ENCODE measurements at places on chromosomes 5 and 9.

DNA sequence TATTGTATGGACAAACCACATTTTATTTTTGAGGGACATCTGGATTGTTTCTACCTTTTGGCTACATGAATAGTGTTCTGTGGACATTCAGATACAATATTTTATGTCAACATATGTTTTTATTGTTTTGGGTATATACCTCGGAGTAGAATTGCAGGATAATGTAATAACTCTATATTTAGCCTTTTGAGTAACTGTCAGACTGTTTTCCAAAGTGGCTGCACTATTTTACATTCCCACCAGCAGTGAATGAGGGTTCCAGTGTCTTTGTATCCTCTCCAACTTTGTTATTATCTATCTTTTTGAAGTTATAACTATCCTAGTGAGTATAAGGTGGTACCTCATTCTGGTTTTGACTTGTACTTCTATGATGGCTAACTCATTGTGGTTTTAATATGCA, 11.0 kb downstream of the NDUFS4 start:
- no peaks in the 10 kb centered on the region for H3K36me3 ChIP-seq
- no peaks in the 10 kb centered on the region for H3K27me3 ChIP-seq
- H3K4me3 ChIP-seq = no peak overlapping the region
- H3K27ac ChIP-seq = no peak overlapping the region
- peaks cover 2% of the 10 kb centered on the region for H3K4me1 ChIP-seq

DNA sequence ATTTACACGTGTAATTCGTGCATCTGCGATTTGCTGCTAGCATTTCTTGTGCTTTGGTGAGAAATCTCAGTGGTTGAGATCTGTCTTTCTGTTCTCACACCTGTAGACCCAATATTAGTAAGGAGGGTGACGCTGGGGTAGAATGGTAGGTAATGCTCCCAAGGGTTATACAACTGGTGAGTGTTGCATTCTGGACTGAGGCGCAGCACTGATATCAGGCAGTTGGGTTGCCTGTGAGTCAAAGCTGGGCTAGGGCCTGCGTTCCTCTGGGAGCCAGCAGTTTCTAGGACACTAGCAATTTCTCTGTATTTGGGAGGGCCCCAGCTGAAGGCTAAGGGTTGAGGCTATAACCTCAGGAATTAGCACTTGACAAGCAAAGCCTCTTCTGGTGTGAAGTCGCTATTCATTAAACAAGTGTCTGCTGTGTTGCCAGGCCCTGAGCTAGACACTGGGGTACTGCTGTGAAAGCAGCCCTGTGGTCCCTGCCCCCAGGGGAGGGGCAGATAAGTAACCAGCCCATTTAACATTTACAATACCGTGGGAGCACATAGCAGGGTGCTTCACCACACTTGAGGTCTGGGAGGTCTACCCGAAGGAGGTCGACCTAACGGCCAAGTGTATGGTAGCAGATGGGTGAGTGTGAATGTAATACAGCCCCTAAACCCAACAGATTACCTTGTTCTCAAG, 28.7 kb downstream of the LARP1 start:
- no peak overlapping the region for H3K4me3 ChIP-seq
- H3K27me3 ChIP-seq = no peaks in the 10 kb centered on the region
- peaks cover 21% of the 10 kb centered on the region for H3K4me1 ChIP-seq
- no peaks in the 10 kb centered on the region for H3K36me3 ChIP-seq

DNA sequence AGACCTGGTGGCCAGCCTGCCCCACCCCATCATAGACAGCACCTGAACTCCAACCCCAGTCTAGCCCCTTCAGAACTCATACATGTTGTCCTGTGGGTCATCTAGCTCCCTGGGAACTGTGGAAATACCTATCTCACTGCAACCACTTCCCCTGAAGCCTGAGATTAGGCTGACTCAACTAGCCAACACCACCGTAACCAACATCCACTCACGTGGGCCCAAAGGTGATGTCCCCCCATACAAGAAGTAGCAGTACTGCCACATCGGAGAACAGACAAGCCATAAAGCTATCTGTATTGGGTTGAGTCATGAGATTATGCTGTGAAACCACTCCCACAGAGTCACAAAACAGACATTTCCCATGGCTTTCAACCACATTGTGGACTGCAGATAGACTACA, 46.6 kb downstream of the OSMR start:
- H3K27me3 ChIP-seq = no peaks in the 10 kb centered on the region
- DNase-seq = no peak
- H3K27ac ChIP-seq = no peak overlapping the region
- H3K36me3 ChIP-seq = no peaks in the 10 kb centered on the region
- no peak overlapping the region for H3K4me3 ChIP-seq
- no peaks in the 10 kb centered on the region for H3K4me1 ChIP-seq

DNA sequence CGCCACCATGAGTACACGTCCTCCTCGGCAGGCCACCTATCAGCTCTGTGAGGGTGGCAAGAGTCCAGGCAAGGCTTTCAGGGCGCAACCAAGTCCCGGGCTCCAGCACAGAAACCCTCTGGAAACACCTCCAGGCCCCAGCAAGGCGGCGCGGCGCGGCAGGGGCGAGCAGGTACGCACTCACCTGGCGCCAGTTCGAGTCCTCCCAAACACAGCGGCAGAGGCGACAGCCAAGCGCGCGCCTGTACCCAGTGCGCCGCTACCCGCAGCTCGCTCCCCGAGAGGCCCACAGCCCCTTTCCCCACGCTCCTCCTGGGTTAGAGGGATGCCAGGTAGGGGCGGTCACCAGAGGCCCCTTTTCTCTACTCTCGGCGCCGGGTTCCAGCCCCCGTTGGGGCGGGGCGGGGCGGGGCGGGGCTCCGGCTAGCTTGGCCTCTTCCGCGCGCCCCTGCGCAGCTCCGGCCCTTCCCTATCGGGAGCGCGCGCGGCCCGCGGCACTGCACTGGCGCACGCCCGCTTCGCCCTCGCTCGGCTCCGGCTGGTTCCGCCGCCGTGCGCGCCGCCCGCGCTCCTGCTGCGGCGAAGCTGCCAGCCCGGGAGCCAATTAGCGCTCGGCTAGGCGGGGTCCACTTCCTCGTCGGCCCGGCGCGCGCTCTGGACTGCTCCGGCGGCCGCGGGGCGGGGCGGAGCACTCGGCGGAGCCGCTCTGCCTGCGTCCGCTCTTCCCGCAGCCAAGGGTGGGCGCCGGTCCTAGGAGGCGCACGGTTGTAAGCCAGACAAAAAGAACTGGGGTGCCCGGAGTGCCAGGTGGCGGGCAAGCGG, at the start of the genes NMRK1 and OSTF1:
TSS of gene NMRK1 (minus strand) at position 332 of the 822 bp plus-strand sequence. CDS start 5,040 bp downstream, outside the sequence.
TSS of gene OSTF1 (plus strand) at position 691 of the 822 bp plus-strand sequence. CDS start 179 bp downstream, outside the sequence.
- H3K27ac ChIP-seq = peak within 1 kb of the TSS; percentile 94
- peak within 1 kb of the TSS; percentile 90 for H3K4me3 ChIP-seq
- H3K4me1 ChIP-seq = peaks cover 40% of the 10 kb centered on the region
- DNase-seq = peak; percentile 91

GRCh38 chr5:17810734-17811133, 176.5 kb downstream of the TAF11L14 start:
- H3K4me3 ChIP-seq = no peak overlapping the region
- DNase-seq = no peak
- no peaks in the 10 kb centered on the region for H3K36me3 ChIP-seq

DNA sequence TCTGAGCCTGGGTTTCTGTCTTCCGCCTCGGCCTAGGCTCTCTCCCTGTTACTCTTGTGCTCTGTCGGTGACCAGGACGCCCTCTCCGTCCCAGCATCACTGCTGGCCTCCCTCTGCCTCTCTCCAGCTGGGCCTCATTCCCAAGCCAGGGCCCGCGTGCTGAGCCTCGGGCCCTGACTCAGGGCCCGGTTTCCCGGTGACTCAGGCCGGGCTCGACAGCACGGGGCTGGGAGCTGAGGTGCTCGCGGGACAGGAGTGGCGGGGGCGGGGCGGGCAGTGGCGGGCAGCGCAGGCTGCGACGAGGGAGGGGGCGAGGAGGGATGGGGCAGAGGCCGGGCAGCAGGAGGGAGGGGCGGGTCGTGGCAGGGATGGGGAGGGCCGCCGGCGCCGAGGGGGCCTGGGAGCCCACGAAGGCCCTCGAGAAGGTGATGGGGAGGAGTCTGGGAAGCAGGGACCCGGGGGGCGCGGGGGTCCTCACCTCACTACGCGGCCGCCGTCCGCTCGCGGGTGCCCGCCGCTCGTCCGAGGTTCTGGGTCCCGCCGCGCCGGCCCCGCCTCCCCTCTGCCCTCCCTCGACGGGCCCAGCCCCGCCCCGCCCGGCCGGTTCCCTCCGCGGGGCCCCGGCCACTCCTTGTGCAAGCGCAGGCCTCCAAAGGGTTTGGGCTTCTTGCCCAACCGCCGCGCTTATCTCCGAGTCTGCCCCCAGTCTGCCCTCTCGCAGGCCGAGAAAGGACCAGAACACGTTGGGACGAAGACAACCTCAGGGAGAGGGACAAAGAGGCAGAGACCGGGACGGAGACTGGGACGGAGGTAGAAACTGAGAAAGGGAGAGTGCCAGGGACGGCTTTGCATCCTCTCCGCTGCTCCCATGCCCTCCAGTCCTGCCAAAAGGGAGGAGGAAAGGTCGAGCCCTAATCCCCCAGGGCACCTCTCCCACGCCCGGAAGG, at the start of gene ARAP3:
TSS of gene ARAP3 (minus strand) at position 536 of the 947 bp plus-strand sequence. CDS start 1,744 bp downstream, outside the sequence.
- H3K4me3 ChIP-seq = no peak within 1 kb of the TSS
- peaks cover 2% of the 10 kb centered on the region for H3K4me1 ChIP-seq
- DNase-seq = peak; percentile 80
- H3K27me3 ChIP-seq = no peaks in the 10 kb centered on the region
- peak within 1 kb of the TSS; percentile 79 for H3K27ac ChIP-seq

- no peaks in the 10 kb centered on the region for H3K36me3 ChIP-seq
- H3K27me3 ChIP-seq = no peaks in the 10 kb centered on the region
- no peaks in the 10 kb centered on the region for H3K4me1 ChIP-seq
- H3K27ac ChIP-seq = no peak overlapping the region
Measured at GRCh38 chr5:111211341-111211740, 12.8 kb upstream of the CAMK4 start.

- no peak for DNase-seq
- peak overlapping the region; percentile 61 for H3K27ac ChIP-seq
- H3K36me3 ChIP-seq = no peaks in the 10 kb centered on the region
Measured at GRCh38 chr9:4144869-4145268, 155.0 kb downstream of the GLIS3 start.

DNA sequence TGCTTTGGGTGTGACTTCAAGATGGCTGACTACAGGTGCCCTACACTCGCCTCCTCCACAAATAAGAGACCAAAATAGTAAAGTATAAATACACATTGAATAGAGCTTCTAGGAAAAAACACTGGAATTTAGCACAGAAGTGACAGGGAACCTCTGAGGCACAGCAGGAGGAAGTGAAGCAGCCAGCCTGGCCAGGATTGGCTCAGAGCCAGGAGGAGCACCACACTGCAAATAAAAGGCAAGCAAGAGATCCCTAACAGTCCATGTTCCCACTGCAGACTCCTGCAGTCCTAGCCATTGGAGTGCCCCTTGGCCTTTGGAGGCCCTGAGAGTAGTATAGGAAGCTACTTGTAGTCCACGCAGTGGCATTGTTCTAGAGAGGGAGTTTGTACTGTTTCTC, 186.7 kb upstream of the TLX3 start:
- H3K4me3 ChIP-seq = no peak overlapping the region
- DNase-seq = no peak
- H3K27ac ChIP-seq = no peak overlapping the region
- H3K36me3 ChIP-seq = no peaks in the 10 kb centered on the region

- H3K27me3 ChIP-seq = no peaks in the 10 kb centered on the region
- DNase-seq = no peak
- no peak overlapping the region for H3K27ac ChIP-seq
- no peaks in the 10 kb centered on the region for H3K4me1 ChIP-seq
- H3K36me3 ChIP-seq = no peaks in the 10 kb centered on the region
Measured at GRCh38 chr5:81140943-81141342, 92.2 kb upstream of the CKMT2 start.

- no peak overlapping the region for H3K4me3 ChIP-seq
- peaks cover 3% of the 10 kb centered on the region for H3K4me1 ChIP-seq
- no peaks in the 10 kb centered on the region for H3K36me3 ChIP-seq
- DNase-seq = no peak
Measured at GRCh38 chr5:178440181-178440580, 150.0 kb downstream of the COL23A1 start.

- H3K27me3 ChIP-seq = no peaks in the 10 kb centered on the region
- peak overlapping the region; percentile 96 for H3K4me3 ChIP-seq
- no peaks in the 10 kb centered on the region for H3K36me3 ChIP-seq
- DNase-seq = peak; percentile 48
Measured at GRCh38 chr5:61332851-61333320, 828 bp downstream of the ZSWIM6 start.

Measured in liver (tissue), 10 donors.